Stimulated activated CD8-positive, alpha-beta memory T cell treated with anti-CD3 and anti-CD28 coated beads, Interleukin-4, amount 100 ng/mL, for 48 hours (primary cell): ENCODE measurements at places on chromosomes 16 and 17.

- DNase-seq, result no peak
These were observed 7.7 kb upstream of the ZG16 start for GRCh38 chr16:29770250-29770929.

DNA sequence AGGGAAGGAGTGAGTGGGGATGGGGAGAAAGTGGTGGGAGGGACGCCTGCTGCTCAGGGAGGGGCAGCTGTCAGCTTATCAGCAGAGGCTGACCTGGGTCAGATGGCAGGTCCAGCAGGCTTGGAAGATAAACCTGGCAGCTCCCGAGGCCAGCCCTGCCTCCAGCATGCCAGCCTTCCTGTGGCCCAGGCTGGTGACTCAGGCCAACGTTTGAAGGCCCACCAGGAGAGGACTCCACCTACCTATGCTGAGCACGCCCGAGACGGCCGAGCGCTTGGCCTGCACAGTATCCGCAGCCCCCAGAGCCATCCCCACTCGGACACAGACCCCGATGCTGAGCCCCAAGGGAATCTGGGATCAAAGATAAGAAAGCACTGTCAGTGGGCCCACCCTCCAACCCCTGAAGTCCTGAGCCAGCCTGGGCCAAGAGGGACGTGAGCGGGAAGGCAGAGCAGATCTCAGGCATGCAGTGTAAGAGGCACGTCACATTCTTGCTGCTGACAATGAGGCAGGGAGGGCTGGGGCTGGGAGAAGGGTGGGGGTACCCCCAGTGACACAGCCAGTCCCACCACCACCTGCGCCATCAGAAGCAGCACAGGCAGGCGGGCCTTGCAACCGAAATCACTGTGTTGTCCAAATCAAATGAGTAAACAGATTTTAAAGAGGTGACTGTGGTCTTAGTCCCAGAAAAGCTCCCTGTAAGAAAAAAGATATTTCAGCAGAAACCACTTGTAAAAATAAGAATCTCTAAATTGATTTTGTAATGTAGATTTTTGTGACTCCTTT lies 12.4 kb downstream of the SLC47A2 start:
- no peak for DNase-seq

GRCh38 chr17:55303701-55304145 lies 39.0 kb downstream of the HLF start:
- no peak for DNase-seq

DNA sequence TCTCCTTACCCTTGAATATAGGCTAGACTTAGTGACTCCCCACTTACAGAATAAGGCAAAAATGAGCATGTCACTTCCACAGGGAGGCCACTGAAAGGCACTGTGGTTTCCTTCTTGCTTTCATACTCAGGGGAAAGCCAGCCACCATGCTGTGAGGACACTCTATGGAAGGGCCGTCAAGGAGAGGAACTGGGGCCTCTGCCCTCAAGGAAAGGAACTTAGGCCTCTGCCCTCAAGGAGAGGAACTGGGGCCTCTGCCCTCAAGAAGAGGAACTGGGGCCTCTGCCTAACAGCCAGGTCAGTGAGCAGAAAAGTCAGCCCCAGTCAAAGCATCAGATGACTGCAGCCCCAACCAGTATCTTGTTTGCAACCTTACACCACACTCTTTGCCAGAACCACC lies 30.1 kb downstream of the VPS35 start:
- DNase-seq, result peak; percentile 40

DNA sequence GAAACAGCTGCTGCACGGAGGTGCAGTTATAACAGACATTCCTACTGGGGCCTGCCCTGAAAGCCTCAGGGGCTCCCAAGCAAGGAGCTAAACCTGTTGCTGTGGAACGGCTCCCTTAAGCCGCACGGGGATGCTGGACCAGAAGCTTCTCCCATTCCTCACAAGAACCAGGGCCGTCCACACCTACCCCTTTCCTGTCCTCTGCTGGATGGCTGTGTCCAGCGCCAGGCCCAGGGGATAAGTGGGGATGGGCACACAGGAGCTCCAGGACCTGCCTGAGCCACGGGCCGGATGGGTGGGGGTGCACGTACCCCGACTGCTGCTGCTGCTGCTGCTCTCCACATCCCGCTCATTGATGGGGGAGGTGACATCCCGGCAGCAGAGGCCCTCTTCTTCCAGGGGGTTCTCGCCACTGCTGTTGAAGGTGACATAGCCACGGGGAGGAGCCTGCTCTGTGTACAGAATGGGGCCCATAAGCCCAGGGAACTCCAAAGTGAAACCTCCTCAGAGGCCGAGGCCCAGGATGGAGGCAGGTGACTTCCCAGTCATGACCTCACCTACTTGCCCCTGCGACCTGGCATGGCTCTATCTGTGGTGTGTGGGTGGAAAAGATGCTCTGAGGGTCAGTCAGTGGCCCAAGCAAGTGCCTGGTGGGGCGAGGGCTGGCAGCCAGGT lies 8.6 kb downstream of the NUDT16L1 start:
- no peak for DNase-seq

DNA sequence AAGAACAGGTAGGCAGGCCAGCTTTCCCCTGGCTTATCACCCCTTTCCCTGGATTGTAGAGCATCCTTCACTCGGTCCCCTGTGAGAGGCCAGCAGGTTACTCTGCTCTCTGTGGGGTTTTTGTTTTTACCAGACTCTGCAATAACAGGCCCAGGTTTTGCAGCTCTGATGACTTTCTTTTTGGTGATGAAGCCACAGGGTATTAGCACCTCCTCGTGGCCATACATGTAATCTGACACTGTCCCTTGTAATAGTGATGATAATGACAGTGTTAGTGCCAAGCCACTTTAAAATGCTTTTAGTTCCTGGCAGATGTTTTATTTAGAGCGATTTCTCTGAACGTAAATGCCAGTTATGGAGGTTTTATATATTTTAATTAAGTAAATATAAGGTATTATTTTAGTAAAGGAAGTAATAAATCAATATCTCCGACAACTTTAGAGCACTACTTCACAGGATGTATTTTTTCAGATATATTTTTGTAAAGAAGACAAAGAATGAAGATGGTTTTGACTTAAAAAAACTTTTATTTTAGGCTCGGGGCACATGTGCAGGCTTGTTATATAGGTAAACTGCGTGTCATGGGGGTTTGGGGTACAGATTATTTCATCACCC lies 38.0 kb upstream of the CPHXL start:
- peak; percentile 54 for DNase-seq

DNA sequence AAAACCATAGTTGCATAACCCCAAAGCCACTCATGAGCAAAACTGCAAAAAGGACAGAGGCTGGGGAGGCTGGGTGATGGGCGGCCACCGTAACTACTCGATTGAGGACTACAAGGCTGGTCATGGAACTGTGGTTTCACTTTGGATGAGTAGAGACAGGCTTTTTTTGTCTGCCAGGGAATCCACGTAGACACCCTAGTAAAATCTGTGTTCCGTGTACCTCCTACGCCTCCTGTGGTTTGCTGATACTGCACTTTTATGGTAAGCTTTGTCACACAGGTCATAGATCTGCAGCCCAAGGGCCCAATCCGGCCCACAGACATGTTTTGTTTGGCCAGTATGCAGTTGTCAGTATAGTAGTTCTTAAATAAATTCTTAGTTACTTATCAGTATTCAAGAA lies 2.2 kb upstream of the TLCD3B start:
- no peak for DNase-seq

GRCh38 chr17:50265690-50266315 lies 8.5 kb upstream of the TMEM92 start:
- DNase-seq, result peak; percentile 18

DNA sequence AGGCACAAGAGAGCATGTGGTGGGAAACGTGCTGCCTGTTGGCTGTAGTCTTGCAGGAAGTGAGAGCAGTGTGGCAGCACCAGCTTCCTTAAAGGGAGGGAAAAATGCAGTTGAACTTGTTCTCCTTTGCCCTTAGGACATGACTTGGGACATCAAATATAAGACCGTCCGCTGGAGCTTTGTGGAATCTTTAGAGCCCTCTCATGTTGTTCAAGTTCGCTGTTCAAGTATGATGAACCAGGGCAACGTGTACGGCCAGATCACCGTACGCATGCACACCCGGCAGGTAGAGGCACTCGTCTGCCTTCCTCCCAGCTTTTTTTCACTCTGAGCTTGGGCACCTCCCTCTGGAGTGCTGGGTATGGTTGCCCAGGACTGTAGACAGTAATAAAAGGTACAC lies 23.3 kb downstream of the GPR179 start:
- DNase-seq, result no peak

GRCh38 chr16:58488531-58488930 lies 11.4 kb upstream of the NDRG4 start:
- DNase-seq, result no peak

GRCh38 chr16:11994143-11995119 lies 17.9 kb downstream of the SNX29 start:
- no peak for DNase-seq

DNA sequence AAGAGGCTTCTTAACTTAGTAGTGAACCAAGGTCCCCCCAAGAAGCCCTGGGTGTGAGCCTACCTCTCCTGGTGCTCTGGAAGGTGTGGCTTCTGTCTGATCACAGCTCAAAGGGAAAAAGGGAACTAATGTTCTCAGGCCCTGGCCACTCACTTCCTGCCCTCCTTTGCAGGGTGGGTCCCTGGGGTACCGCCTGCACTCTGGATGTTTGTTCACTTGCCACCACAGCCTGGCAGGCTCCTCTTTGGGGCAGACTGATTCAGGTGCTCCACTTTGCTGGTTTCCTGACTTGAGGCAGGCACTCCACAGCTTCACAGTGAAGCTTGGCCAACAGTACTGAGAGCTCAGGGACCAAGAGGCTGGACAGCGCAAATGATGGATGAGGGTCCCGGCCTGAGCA lies 5.9 kb upstream of the MYO15A start:
- no peak for DNase-seq

DNA sequence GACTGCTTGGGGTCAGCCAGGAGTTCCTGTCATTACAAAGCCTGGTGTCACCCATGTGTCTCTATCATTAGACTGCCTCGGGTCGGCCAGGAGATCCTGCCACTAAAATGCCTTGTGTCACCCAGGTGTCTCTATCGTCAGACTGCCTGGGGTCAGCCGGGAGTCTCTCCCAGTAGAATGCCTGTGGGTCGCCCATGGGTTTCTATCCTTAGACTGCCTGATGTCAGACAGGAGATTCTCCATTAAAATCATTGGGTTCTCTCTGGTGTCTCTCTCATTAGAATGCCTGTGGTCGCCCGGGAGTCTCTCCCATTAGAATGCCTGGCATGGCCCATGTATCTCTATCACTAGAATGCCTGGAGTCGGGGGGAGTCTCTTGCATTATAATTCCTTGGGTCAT lies 2231.0 kb downstream of the TP53TG3F start:
- DNase-seq, result no peak

DNA sequence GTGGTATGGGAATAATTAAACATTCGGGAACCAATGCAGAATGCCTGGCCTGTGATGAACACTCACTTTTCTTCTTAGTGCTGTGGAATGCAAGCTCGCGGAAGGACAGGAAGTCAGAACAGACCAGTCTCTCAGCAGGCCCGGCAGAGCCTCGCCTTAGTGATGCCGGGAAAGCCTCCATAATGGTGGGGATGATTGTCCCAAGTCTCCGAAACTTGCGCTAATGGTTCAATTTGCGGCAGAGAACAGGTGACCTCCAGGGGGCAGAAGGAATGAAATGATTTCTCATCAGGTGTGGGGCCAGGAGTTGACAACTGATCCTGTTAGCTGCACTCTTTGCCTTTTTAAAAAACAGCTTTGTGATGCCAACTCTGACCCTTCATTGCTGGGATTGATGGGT lies 170.6 kb downstream of the GSG1L start:
- DNase-seq, result no peak

GRCh38 chr17:27519550-27519949 lies 63.3 kb downstream of the KSR1 start:
- DNase-seq, result no peak

GRCh38 chr16:12429756-12430155 lies 373.9 kb downstream of the CPPED1 start:
- DNase-seq, result no peak

DNA sequence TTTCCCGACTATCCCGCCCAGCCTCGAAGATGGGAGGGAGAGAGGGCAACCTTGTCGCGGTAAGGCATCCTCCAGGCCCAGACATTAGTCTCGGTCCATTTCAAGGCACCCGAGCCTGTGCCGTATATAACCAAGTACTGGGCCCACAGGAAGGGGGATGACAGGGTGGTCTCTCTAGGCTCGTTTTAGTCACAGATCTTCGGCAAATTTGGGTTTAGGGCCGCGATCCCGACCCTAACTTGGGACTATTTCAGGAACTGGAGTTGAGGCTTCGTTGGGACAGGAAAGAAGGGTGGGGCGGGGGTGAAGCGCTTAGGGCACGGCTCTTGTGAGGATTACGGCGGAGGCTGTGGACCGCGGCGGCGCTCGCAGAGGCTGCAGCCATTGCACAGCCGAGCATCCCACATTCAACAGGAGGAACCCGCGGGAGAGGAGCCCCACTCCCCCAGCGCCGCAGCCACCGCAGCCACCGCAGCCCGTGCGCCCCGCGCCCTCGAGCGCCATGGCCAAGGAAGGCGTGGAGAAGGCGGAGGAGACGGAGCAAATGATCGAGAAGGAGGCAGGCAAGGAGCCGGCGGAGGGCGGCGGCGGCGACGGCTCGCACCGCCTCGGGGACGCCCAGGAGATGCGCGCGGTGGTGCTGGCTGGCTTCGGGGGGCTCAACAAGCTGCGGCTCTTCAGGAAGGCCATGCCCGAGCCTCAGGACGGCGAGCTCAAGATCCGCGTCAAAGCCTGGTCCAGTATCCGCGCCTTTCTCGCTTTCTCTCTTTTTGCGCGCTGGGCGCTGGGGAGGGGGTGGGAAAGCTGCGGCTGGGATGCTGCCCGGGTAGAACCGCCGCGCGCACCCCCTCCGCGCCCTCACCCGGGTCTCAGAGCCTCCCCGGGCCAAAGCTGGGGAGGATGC lies at the start of gene VAT1L:
Gene VAT1L (plus strand): TSS at position 384 of the 904 bp plus-strand sequence. CDS start 119 bp downstream, at position 503.
- DNase-seq, result peak; percentile 36

DNA sequence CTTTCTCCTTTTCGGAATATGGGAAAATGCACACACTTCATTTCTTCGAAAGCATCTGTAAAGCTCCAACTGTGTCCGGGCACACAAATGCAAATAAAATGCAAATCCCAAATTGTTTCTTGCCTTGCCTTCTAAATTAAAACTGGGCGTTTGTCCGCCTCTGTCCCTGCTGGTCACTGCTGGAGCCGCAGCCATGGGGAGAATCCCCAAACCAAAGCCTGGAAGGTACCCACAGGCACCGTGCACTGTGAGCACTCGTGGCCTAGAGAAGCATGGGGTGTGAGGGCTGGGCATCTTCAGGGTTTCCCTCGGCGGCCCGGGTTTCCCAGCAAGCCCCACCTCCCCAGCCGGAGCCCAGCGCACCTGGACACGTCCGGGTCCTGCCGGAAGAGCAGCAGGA lies 2.9 kb downstream of the SLC47A2 start:
- no peak for DNase-seq
